ENCODE measurements at places on chromosomes 4 and X.

- DNase-seq, result no peak
These were observed 434.1 kb upstream of the GALNT7 start for GRCh38 chr4:172734555-172734954.

GRCh38 chr4:82786828-82787227, 11.8 kb downstream of the SCD5 start:
- no peak for DNase-seq

- DNase-seq, result no peak
These were observed 577.4 kb upstream of the INTU start for GRCh38 chr4:127055357-127055756.

DNA sequence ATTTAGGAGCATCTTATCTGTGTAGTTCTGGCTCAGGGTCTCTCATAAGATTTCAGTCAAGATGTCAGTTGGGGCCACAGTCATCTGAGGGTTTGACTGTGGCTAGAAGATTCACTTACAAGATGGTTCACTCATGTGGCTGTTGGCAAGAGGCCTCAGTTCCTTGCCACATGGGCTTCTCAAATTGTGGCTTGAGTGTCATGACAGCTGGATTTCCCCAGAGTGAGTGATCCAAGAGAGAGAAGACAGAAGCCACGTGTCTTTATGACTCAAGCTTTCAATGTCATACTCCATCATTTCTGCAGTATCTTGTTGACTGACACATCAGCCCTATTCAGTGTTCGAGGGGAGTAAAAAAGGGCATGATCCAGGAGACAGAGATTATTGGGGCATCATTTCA, 131.3 kb upstream of the AP1S2 start:
- DNase-seq, result no peak

DNA sequence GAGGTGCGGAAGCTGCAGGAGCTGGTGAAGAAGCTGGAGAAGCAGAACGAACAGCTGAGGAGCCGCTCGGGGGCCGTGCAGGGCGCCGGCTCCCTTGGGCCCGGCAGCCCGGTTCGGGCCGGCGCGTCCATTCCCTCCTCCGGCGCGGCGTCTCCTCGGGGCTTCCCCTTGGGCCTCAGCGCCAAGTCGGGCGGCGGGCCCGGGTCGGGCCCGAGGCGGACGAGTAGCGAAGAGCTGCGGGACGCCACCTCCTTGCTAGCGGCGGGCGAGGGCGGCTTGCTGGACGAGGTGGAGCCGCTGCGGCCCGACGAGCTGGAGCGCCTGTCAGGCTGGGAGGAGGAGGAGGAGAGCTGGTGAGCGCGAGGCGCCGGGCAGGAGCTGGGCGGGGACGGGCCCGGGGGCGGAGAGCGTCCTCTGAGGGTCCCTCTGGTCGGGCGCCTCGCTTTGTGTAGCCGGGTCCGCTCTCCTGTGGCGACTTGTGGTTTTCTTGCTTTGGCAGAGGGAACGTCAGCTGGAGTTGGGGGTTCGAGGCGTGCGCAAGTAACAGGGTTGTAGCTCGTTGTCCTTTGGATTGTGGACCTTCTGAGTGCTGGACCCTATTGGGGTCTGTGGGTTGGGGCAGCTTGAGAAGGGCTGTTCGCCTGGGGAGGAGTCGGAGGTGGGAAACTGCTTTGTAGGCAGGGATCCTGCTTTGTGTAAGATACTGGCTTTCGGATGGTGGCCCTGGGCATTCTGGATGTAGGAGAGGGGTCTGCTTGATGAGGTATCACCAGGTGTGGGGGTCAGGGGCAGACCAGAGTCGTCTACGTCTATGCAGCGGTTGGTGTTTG, 662 bp downstream of the SLAIN2 start:
- peak; percentile 52 for DNase-seq

- no peak for DNase-seq
These were observed 157.9 kb downstream of the DCAF12L1 start for GRCh38 chrX:126394681-126395080.

DNA sequence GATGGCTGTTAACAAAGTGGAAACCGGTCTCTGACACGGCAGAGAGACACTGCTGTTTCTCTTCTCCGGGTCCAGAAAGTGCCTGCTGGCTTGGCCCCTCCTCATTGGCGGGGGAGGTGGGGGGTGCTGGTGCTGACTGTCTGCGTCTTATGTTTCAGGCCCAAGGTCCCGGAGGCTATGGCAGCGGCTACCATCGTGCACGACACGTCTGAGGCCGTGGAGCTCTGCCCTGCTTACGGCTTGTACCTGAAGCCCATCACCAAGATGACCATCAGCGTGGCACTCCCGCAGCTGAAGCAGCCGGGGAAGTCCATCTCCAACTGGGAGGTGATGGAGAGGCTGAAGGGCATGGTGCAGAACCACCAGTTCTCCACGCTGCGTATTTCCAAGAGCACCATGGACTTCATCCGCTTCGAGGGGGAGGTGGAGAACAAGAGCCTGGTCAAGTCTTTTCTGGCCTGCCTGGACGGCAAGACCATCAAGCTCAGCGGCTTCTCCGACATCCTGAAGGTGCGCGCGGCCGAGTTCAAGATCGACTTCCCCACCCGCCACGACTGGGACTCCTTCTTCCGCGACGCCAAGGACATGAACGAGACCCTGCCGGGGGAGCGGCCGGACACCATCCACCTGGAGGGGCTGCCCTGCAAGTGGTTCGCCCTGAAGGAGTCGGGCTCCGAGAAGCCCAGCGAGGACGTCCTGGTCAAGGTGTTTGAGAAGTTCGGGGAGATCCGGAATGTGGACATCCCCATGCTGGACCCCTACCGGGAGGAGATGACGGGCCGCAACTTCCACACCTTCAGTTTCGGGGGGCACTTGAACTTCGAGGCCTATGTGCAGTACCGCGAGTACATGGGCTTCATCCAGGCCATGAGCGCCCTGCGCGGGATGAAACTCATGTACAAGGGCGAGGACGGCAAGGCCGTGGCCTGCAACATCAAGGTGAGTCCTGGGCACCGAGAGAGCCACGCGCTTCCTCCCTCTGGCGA, 2.2 kb downstream of the AKAP17A start:
- DNase-seq, result no peak

- DNase-seq, result no peak
These were observed 2.2 kb upstream of the SEPTIN11 start for GRCh38 chr4:76947369-76947768.

GRCh38 chrX:124415115-124415800, 68.9 kb downstream of the SH2D1A start:
- DNase-seq, result no peak

GRCh38 chr4:19278665-19279064, 973.0 kb upstream of the SLIT2 start:
- no peak for DNase-seq

Data from GM20000 (cell line).